ENCODE measurements at places on chromosomes 12 and 14.

GRCh38 chr12:93015871-93016751 is 87.0 kb upstream of the EEA1 start:
- DNase-seq: no peak

GRCh38 chr14:95516554-95517181 is at the start of gene SYNE3:
SYNE3 (minus strand) TSS chr14:95516650; CDS start chr14:95475821, 40,829 bp downstream.
- no peak for DNase-seq

DNA sequence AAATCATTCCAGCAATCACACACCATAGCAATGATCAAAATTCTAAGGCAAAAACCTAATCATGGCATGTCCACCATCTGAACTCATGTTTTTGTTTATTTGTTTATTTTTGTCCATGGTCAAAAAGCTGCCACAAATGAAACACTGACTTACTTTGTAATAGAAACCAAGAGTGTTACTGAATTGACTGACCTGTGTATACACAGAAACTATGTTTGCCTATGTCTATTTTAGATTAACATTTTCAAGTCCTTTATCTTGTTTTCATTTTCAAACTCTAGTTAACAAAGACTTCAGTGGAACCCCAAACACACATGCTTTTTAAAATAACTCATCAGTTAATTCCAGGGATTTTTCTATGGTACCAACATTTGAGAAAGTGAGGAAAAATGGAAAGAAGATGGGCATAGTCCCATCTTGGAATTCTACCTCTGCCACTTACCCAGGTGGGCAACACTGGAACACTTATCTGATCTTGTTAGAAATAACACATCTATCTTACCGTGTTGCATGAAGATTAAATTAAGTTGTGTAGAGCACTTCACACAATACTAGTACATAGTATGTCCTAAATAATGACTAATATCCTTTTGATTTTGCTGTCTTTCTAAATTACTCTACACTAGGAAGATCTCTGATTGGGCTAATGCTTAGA is 6.4 kb downstream of the LUM start:
- DNase-seq: no peak

DNA sequence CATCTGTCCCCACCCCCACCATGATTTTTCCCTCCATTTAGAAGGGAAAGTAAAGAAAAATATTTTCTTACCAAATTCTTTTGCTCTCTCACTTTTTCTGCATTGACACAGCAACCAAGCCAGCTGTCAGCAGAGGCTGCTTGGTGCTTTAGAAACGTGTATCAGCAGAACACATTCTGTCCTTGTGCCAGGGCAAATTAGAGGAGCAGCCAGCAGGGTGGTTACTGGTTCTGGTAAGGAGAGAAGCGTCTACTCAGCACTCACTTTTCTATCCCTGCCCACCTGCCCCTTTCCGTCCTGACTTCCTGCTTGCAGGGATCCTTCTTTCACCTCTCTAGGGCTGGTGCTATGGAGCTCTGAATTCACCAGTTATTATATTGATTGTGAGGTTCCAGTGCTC is 327.5 kb upstream of the PDE3A start:
- no peak for DNase-seq

DNA sequence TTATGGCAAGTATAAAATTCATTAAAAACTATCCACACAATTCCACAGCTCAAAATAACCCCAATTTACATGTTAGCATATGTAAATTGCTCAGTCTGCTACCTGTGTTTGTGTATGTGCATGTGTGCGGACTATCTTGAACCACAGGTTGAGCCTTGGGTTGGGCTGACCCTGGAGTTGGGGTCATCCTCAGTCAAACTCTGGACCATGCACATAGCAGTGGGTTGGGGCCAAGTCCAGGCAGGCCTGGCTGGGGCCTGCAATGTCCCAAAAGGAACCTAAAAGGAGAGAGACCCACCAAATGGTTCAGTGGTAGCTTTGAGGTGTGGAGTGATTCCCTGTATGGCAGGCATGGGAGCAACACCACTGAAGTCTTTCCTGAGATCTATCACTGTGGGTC is 156.1 kb downstream of the FOXN3 start:
- DNase-seq: no peak

GRCh38 chr12:118337194-118337838 is 35.4 kb downstream of the TAOK3 start:
- DNase-seq: no peak

DNA sequence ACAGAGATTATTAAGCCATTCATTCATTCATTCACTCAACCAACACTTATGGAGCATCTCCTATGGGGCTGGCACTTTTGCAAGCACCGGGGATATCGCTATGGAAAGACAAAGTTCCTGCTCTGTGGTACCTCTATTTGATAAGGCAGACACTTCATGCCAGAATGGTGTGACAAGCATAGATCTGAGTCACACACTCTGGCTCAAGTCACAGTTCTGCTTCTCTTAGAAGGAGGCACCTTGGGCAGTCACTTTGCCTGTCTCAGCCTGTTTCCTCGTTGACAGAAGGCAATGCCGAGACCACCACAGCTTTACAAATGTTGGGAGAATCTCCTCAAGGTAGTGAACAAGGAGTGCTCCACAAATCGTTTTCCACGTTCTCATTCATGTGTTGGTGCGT is 205.2 kb downstream of the SLC41A2 start:
- DNase-seq: no peak

DNA sequence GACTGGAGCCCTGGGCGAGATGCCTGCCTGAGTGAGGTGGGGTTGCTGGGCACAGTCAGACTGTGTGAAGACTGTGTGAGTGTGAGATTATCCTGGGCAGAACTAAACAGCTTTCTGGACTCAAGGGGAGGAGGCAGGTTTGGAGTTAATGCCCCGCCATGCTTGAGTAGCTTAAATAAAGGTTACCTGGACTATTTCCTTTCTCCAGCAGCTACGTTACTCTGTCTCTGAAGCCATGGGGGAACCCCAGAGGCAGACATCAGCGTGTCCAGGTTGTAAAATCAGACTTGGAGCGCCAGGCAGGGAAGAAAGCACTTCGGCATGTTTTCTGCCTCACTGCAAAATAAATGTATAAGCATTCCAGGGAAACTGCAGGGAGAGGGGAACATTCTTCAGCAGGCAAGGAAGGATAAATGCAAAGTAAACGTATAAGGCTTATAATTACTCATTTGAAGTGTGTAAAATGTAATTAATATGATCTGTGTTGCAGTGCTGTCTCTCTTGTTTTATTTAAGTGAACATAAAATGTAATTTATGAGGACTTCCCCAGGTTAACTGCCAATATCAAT is 129.7 kb downstream of the CHST11 start:
- DNase-seq: no peak

DNA sequence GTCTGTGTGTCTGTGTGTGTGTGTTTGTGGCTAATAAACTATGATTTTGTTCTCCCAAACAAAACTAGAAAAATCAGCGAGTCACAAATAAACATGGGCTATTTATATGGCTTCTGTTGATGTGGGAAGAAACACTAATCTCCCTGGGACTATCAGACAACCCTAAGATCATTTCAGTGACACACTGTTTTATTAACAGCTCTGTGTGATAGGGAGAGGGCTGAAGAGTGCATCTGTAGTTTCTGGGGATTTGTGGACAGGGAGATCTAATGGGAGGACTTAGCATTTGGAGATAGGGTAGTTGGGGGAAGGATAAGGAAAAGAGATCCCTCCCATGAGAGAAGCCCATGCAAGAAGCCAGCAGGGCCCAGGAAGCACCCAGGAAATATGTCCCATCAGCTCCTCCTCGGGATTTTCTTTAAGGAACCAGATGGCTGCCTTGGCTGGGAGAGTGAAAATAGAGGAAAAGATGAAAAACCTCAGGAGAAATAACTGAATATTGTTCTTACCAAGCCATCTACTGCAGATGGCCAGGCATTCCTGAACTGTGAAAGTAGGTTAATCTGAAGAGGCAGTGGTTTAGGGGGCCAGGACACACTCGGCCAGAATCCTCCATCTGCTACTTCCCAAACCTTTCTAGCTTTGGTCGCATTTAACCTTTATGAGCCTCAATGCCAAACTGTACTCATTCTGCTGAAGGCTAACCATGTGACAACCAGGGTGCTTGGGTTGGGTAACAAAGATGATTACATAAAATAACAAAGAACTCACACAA is 253.4 kb downstream of the BTG1 start:
- DNase-seq: no peak

DNA sequence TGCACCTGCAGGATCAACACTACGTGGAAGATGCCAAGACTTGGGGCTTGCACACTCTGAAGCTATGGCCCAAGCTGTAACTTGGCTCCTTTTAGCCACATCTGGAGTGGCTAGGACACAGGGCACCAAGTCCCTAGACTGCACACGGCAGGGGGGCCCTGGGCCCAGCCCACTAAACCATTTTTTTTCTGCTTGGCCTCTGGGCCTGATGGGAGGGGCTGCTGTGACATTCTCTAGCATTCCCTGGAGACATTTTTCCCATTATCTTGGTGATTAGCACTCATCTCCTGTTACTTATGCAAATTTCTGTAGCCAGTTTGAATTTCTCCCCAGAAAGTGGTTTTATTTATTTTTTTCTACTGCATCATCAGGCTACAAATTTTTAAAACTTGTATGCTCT is 1080.7 kb downstream of the LRFN5 start:
- no peak for DNase-seq

GRCh38 chr12:124715121-124715990 is 147.9 kb upstream of the NCOR2 start:
- DNase-seq: no peak

GRCh38 chr12:5715021-5715420 is 230.0 kb downstream of the ANO2 start:
- no peak for DNase-seq

DNA sequence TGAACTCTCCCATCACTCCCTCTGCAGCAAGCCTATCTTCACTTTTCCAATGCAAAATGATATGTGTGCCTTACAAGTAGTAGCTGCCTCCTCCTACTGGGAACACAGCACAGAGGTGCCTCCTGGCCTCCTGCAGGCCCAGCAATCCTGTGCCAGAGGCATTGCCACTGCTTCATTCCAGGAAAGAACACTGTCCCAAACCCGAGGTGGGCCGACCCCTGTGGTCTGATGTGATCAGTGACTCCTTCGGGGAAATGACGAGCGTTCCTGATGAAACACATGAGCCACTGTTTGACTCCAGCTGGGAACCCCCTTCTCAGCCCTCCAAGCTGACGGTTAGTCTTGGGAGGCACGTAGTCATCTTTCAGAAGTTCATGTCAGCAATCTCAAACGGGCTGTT is 19.5 kb downstream of the PSMC1 start:
- no peak for DNase-seq

DNA sequence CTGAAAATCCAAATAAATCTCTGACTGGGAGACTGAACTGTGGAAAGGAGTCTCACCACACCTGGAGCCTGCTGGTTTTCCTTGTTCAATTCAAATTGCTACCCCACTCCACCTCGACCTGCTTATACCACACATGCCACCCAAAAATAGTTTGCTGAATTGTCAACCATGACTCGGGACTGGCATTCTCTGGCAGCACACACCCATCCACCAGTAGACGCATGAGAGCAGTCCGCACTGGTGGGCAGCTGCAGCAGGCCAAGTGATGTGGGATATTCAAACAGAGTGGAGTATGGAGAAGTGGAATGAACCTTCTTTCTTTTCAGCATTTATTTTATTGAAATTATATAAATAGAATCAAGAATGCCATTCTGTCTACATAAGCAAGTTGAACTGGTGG is 38.7 kb upstream of the SYCP3 start:
- DNase-seq: no peak

- DNase-seq: no peak
Measured at GRCh38 chr14:70472253-70473159, 20.5 kb downstream of the ADAM21 start.

- DNase-seq: no peak
Measured at GRCh38 chr14:22179190-22179589, 409.8 kb downstream of the DAD1 start.

GRCh38 chr12:74722709-74723108 is 185.1 kb downstream of the ATXN7L3B start:
- no peak for DNase-seq

DNA sequence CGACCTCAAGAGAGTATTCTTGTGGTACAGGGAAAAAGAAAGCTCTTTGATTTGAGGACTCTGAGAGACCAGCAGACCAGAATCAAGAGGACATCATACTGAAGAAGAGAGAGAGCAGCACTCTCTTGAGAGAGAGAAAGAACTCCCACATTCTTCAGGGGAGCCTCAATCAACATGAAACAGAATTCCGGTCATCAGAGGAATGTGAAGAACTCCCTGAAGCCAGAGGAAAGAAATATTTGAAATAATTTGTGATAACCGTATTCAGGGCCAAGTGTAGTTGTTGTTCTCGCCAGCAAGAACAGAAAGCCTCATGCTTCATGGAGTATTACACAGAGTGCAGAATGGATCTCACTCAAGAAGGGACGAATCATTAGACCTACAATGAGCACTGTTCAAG is 363.8 kb upstream of the TMEM132C start:
- DNase-seq: no peak

Data from omental fat pad (tissue), 4 donors.